Central memory CD4-positive, alpha-beta T cell (primary cell): ENCODE measurements at places on chromosomes 16 and 17.

DNA sequence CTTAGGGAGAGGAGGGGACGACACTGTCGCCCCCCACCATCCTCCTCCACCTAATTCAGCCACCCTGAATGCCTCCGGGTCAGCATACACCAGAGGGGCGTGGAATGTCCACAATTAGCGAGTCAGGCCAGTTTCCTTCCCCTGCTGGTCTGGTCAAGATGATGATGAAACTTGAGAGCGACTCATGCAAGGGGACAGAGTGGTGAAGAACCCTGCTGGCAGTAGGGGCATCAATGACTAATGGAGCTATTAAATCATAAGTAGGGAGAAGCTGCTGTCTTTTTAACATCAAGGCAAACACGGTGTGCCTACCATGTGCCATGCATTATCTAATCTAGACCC is 7.2 kb downstream of the SPACA3 start:
- DNase-seq: no peak

DNA sequence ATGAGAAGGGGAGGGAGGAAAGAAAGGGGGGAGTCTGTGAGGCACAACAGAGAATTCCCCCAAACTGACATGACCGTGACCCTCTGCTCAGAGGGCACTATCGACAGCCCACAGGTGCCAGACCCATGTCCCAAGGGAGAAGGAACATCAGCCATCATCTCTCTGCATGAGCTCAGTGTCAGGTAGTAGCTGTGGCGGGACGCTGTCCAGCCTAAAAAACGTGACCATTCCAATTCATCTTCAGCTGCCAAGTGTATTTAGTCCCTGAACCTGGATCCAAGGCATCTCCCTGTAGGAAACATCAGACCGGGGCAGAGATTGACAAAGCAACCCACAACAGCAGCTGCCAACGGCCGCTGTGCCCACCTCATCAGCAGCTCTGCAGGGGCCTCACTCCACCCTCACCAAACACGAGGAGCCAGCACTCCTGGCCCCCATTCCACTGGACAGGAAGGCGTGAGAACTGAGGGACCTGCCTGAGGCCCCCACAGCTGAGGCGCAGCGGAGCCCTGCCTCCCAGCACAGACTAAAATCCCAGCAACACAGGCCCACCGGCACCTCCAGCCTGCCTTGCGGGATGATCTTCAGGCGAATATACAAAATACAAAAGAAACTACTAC is 8.6 kb downstream of the TAF1C start:
- no peak for DNase-seq

GRCh38 chr16:84020353-84020752 is 22.2 kb downstream of the SLC38A8 start:
- DNase-seq: no peak

DNA sequence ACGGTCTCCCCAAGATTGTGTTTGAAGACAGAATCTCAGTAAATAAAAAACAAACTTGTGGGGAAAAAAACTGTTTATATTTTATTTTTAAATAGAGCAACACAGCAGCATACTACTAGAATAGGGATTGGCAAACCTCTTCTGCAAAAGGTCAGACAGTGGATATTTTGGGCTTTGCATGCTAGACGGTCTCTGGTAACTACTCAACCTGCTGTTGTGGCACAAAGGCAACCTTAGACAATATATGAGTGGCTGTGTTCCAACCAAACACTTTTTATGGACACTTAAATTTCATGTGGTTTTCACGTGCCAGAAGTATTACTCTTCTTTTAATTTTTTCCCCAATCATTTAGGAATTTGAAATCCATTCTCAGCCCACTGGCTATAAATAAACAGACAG is 55.0 kb downstream of the IRX5 start:
- DNase-seq: no peak

DNA sequence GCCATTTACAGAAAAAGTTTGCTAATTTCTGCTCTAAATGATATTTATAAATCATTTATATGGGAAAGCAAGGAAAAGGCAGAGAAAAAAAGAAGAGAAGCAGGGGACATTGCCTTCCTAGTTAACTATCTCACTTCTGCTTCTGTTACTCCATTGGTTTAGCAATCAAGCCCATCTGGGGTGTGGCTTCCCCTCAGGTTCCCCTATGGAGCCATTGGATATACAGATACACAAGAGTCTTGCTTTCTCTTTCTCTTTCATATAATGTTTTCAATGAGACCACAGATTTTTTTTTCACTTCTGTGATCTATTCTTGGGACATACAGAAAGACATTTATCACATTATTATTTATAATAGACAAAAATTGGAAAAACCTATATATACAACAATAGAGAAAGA is 105.6 kb upstream of the TOM1L1 start:
- DNase-seq: no peak

DNA sequence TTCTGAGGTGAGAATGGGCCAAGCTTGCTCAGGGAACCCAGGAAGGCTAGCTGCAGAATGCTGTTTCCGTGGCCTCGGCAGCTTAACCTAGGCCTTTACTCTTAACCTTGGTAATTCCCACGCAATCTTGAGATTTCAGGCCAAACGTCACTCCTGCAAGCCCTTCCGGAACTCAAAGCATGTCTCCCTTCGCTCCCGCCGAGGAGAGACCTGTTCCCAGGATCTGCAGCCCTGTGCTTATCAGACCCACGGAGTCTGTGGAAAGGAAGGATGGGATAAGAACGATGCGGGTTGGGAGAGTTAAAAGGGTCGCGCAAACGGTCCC is 524 bp upstream of the ZFP3 start:
- DNase-seq: no peak

GRCh38 chr17:31733326-31733725 is 125.7 kb downstream of the COPRS start:
- DNase-seq: no peak

- no peak for DNase-seq
Observed at GRCh38 chr17:33862772-33863602, 392.1 kb upstream of the CCL2 start.

DNA sequence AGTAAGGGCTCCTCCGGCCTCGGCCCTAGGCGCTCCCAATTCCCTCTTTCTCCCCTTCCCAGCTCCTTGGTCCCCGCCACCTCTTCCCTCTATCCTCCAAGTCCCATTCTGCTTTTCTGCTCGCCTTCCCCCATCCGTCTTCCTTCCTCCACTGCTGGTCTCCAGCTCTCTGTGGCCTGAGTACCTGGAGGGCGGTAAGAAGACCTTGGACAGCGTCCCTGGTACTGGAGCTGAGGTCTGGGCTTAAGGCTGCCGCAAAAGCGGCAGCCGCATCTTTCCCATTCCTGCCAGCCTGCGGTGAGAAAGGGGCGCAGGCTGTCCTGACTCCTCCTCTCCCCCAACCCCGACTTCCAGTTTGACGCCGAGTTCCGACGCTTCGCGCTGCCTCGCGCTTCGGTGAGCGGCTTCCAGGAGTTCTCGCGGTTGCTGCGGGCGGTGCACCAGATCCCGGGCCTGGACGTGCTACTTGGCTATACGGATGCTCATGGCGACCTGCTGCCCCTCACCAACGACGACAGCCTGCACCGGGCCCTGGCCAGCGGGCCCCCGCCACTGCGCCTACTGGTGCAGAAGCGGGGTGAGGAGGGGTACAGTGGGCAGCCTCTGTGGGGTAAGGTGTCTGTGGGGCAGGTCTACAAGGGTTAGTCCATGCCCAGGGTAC is 471 bp downstream of the PARD6A start:
- DNase-seq: no peak

DNA sequence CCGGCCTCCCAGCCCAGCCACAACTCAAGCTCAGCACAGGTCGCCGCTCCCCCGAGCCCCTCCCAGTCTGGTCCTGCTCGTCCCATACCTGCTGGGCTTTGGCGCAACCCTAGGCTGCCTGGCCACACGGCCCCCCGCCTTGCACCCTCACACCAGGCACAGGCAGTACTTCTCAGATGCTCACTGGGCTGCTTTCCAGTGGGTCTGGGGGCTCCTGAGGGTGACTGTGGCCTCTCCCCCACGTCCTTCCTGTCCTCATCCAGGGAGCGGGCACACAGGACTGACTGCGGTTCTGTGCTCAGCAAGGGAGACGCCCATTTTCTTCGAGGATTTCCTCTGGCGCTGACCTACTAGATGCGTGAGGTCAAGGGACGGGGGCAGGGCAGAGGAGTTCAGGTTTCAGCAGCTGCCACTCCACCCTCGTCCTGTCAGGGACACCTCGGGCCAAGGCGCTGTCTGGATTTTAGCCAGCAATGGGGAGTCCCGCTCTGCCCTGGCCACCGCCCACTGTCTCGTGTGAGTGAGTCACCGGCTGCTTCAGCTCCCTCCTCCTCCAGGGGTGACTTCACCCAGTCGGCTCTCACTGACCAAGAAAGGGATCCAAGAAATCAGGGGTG is 115.8 kb downstream of the NPIPB11 start:
- peak; percentile 30 for DNase-seq

GRCh38 chr17:57539529-57540301 is 205.4 kb downstream of the CCDC182 start:
- no peak for DNase-seq

DNA sequence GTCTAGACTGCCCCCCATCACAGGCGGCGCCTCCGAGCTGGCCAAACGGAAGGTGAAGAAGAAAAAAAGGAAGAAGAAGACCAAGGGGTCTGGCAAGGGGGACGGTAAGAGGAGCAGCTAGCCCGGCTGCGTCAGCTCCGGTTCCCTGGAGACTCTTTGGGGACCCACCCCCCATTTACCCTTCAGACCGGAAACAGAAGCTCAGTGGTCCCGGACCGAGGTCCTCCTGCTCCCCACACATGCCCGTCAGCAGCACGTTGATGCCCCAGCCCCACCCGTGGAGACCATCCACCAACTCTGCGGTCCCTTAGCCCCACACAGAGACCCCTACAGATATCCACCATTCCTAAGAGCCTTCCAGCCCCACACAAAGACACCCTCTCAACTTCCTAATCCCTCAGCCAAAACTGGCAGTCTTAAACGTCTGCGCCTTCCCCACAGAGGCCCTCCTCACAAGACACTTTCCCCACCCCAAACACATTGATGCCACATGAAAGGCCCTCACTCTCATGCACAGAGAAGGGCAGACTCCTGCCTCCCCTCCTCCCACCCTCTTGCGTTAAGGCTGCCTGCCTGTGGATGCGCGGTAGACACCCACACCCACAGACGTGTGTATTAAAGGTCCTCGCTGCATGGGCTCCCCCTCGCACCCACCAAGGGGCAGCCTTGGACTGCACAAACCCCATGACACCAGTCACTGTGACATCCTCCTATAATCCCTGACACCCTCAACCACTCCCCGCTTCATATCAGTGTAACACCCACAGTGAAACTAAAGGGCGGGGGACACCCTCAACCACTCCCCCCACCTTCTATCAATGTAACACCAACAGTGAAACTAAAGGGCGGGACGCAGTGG is 58.2 kb upstream of the RPH3AL start:
- DNase-seq: peak; percentile 85

DNA sequence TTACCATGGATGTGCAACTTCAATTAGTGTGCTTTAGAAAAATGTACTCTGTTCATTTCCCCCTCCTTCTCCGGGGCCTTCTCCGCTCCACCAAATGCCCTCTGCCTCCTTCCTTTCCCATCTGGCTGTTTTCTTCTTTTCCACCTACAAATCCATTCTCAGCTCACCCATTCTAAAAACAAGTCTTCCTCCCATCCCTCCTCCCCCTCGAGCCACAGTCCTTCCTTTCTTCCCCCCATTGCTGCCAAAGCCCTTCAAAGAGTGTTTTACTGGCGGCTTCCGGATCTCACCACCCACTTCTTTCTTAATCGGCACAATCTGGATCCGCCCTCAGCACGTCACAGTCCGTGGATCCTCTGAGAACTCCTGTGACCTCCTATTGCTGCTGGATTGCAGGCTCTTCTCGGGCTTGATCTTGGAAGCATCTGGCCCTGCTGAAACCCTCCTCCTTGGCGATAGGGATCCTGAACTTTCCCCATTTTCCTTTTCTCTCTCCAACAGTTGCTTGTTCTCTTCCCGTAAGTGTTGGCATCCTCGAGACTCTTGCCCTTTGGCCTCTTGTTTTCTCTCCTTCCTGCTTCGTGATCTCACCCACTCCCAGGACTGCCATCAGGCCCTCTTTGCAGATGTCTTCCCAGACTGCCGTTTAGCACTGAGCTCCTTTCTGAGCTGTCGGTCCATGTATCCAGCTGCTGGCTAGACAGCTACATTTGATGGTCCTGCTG is 36.0 kb upstream of the FBXO47 start:
- peak; percentile 63 for DNase-seq

GRCh38 chr16:88999457-89000206 is 22.6 kb upstream of the CBFA2T3 start:
- peak; percentile 43 for DNase-seq

DNA sequence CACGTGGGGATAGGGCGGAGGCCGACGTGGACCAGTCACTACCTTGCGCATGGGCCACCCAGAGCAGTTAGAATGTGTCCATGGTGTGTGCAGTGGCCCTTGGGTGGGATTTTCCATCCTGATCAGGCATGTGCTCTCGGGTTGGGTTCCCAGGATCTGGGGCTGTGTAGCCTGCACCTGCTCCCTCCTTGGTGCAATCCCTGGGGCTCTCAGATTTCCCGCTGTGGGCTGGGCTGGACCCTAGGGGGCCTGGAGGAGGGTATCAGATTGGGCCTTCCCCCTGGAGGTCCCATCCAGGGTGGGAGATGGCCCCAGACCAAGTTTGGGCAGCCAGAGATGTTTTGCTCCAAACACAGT is 1.3 kb downstream of the SMTNL2 start:
- DNase-seq: no peak

DNA sequence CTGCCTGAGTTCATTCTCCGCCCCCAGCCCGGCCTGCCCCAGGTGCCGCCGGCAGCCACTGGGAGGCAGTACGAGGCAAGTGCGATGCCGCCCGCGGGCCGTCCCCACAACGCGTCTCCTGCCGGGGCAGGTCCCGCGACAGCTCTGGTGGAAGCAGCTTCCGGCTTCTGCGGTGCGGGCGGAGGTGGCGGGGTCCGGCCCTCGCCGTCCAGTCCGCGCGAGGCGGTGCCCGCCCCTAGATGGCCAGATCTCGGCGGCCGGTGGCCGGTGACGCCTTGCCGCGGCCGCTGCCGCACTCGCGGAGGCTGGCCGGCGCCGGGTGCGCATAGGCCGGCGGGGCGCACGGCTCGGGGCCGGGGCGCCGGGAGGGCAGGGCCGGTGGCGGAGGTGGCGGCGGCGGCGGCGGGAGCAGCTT is 1.8 kb downstream of the GJD3 start:
- DNase-seq: peak; percentile 70

GRCh38 chr16:83508295-83508694 is 299.5 kb upstream of the HSBP1 start:
- no peak for DNase-seq

- DNase-seq: no peak
Observed at GRCh38 chr17:46158323-46159296, 34.6 kb downstream of the KANSL1 start.

GRCh38 chr16:1920727-1921171 is 2.5 kb upstream of the HS3ST6 start:
- no peak for DNase-seq
